ENCODE measurements at places on chromosomes 13 and 19.

DNA sequence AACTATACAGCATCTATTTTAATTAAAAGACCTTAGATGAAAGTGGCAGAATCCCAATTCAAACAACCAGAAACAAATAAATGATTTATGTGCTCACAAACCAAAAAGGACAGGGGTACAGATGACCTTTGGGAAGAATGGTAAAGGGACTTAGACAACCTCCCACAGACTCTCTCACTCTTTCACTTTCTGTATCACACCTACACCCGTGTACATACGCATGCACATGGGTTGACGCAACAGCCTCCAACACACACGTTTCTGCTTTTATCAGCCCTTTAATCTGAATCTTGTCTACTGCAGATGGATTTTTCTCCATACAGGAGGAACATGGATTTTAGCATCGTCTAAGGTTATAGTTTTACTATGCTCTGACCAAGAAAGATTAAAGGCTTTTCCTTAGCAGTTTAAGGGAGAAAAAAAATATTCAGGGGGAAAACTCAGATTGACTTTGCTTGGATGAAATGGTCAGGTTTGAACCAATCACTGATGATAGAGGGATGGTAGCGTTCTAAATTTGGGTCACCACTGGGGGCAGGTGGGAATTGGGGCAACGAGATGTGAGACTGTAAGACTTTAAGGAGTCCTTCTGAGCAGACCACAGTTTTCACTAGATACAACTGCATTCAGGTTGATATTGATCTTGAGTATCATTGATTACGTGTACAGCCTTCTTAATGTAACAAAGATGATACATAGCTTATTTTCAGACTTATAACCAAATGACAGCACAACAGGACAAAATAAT, 166.1 kb downstream of the ITGBL1 start:
- no peak for DNase-seq

DNA sequence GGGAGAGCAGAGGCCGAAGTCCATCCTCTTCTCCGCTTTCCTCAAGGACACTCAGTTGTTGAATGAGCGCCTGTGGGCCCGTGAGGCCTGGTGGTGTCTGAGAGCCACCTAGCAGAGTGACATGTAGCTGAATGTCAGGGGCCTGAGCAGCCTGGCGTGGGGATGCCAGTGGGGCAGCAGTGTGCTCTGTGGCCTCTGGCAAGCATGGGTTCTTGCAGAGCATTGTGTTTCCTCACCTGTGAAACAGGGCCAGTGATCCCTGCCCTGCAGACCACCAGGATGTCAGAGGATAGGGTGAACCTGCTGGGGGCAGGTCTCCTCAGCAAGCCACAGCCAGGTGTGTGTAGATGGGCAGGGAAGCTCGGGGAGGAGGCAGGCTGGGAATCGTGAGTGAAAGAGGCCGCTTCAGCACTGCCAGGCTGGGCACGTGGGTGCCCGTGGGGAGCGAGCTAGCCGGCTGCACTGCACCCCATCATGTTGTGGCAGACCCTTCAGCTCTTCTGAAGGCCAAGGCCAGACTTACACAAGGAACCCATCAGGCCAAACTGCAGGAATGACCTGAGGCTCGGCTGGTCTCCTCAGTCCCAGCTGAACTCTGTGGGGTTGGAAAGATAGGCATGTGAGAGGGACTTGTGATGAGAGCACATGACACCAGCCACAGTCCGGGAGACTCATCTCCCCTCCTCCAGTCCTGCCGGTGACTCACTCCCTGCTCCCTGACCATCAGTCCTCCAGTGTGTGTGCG, 5.0 kb downstream of the PPP1R37 start:
- no peak for DNase-seq

GRCh38 chr13:31631071-31631470, 108.3 kb upstream of the RXFP2 start:
- DNase-seq, result no peak

GRCh38 chr13:89163096-89163495, 1491.9 kb downstream of the SLITRK5 start:
- DNase-seq, result no peak

- DNase-seq, result no peak
Measured at GRCh38 chr13:102020611-102021216, 381.1 kb downstream of the FGF14 start.

- no peak for DNase-seq
Measured at GRCh38 chr19:16319481-16319880, 5.1 kb upstream of the KLF2 start.

GRCh38 chr19:7704280-7705060, 2.5 kb upstream of the FCER2 start:
- no peak for DNase-seq

DNA sequence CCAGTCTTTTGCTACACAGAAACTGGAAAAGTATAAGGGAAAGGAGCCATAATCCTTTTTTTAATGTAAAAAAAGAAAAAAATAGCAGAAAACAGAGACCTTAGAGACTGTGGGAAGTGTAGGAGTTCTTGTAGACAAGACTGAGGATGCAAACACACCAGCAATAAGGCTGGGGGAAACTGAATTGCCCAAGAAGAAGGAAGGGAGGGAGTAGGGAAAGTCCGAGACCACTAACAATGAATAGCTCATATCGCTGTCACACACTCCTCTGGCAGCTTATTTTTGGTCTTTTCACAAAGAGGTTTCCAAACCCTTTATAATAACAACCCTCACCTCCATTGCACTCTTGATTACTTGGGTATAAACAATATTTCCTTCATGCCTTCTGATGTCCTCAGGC, 952.0 kb downstream of the SLITRK5 start:
- no peak for DNase-seq

DNA sequence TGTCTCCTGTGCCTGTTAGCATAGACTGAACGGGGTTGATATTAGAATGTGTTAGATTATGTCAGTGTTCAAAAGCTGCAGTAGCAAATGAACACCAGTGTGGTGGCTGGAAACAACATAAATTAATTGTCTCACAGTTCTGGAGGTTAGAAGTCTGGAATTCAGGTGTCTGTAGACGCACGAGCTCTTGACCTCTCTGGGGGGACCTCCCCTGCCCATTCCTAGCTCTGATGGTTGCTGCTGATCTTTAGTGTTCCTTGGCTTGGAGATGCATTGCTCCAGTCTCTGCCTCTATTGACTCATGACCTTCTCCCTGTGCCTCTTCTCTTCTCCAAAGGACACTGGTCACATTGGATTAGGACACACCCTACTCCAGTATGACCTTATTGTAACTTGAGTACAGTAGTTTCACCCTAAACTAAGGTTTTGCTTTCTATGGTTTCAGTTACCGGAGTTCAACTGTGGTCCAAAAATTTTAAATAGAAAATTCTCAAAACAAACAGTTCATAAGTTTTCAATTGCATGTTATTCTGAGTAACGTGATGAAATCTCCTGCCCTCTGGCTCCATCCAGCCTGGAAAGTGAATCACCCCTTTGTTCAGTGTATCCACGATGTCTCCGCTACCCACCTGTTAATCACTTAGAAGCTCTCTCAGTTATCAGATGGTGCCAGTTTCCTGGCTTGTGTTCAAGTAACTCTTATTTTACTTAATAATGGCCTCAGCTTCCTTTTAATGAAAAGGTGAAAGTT, 273.2 kb downstream of the MYO16 start:
- DNase-seq, result no peak

DNA sequence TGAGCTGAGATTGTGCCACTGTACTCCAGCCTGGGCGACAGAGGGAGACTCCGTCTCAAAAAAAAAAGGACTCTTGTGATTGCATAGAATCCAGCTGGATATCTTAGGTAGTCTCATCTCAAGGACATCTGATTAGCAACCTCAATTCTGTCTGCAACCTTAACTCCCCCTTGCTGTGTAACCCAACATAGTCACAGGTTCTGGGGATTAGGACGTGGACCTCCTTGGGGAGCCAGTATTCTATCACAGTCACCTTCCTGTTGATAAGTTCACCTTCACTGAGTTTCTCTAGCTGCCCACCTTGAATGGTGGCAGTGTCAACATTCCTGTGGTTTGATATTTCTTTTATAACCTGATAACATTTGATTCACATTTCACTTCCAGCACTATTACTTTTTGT, 27.2 kb downstream of the GPR18 start:
- no peak for DNase-seq

- no peak for DNase-seq
Measured at GRCh38 chr13:40172878-40173277, 493.6 kb downstream of the FOXO1 start.

DNA sequence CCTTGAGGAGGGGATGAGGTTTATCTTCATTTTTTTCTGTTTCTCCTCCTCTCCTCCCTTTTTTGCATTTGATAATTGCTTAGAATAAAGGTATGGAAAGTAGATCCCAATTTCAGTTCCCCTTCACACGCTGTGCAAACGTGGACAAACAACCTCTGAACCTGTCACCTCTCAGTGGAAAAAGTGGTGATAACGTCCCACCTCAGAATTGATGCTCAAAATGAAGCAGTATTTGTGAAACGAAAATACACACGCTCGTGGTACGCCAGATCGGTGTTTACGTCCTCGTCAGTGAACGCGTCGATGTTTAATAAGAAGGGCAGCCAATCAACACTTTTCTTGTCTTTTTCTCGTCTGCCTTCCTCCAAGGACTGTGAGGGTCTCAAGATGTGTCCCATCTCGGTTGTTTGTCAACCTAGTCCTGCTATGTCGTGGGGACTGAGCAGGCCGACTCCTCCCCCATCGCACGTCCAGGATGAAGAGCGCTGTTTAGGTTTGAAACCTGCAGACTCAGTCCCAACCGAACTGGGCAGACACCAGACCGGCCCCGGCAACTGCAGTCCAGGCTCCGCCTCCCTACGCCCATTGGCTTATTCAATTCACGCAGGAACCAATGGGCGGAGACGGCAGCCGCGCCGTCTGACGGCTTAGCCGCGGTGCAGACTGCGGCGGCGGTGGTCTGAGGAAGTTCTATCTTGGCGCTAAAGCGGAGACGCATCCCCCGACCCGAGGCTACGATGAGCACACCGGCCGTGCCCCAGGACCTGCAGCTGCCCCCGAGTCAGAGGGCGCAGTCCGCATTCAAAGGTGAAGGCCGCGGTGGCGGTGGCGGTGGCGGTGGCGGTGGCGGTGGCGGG, at the start of gene CKAP2:
Gene CKAP2 (plus strand): TSS at position 659 of the 857 bp plus-strand sequence. CDS start 79 bp downstream, at position 738.
- peak; percentile 89 for DNase-seq

- no peak for DNase-seq
Measured at GRCh38 chr13:97932036-97932435, 21.4 kb upstream of the IPO5 start.

DNA sequence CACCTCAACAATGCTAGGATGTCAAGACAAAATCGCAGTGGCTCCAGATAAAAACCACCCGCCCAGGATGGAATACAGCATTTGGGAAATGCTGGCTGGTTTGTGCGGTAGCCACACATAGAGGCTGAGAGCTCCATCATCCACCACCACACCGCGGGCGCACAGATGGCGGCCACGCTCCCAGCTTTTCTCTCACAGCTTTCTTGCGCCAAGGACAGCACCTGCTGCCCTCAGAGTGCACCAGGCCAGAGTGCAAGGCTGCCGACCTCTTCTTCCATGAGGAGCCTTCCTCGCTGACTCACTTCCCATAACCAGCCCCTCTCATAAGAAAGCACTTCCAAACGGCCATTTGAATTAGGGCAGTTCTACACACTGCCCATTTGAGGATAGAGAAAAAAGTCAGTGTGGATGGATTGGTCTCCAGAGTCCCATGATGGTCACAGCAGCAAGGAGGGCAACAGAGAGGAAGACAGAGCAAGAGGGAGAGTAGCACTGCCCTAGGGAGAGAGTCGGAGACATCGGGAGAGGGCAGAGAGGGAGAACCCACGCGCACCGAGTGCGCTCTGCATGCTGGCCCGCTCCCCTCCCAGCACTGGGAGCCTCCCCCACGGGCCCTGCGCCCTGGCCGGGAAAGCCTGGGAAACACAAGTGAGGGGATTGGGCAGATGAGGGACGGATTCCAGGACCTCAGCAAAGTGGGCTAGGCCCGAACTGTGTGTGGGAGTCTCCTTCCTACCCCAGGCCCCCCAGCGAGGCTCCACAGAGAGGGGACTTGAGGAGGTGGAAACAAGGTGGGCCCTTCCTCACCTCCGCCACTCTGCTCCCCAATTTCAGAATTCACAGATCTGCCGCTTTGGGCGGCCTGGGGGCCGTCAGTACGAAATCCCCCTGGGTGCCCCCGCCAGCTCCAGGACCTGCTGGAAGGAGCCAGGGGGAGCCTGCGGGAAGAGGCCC, 156.9 kb downstream of the USP12 start:
- no peak for DNase-seq

- no peak for DNase-seq
Measured at GRCh38 chr13:64993514-64994164, 2236.5 kb downstream of the PCDH9 start.

- DNase-seq, result peak; percentile 9
Measured at GRCh38 chr13:27481766-27482165, 31.4 kb upstream of the MTIF3 start.

- no peak for DNase-seq
Measured at GRCh38 chr19:13127051-13127450, 9.0 kb downstream of the NACC1 start.

- peak; percentile 24 for DNase-seq
Measured at GRCh38 chr19:11560404-11561051, 1.5 kb upstream of the ELOF1 start.

GRCh38 chr19:35757231-35757748, 461 bp upstream of the HSPB6 start:
- DNase-seq, result no peak

GRCh38 chr13:72514146-72514545, 213.3 kb downstream of the MZT1 start:
- DNase-seq, result no peak

DNA sequence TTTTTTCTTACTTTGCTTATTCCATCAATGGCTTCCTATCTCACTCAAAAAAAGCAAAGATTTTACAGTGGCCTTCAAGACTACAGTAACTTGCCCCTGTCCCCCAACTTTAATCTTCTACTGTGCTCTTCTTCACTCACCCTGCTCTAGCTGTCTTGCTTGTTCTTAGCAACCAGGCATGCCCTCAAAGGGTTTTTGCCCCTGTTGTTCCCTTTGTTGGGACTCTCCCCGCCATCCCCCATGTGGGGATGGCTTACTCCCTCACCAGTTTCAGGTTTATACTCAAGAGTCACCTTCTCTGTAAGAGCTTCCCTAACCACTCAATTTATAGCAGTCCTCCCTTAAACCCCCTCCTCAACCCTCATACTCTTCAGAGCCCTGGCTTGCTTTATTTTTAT, 5.4 kb downstream of the MTMR6 start:
- no peak for DNase-seq

DNA sequence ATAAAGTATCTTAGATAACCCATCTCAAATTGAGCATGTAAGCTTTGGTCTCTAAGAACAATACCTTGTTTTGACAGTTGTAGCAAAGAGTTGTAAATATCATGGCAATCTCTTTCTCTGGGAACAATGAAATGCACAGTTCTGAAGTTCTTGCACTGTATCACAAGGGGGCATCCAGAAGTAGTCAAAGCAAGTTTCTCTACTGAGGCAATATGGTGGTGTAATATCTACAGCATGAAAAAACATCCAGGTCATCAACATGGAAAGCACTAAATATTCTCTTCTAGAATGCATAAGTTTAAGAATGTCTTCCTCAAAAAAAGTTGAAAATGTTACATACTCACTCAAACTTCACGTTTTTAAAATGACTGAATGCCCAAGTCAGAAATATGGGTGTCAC, 19.6 kb downstream of the MTMR6 start:
- no peak for DNase-seq

All from stimulated activated CD4-positive, alpha-beta T cell treated with anti-CD3 and anti-CD28 coated beads, Interleukin-12 subunit alpha, Interleukin-12 subunit beta, amount 100 ng/mL, for 4 hours (primary cell).